ENCODE measurements at places on chromosomes 13 and 19. TPM values are rescaled to one million over a fixed set of nuclear protein-coding genes. Genes with fewer than 3 reads are reported as not detected.
A peak's percentile ranks its signal among the peaks of the same experiment; 100 is the strongest.

- DNase-seq, result no peak
These were observed 335.2 kb downstream of the SLITRK1 start for GRCh38 chr13:83547043-83547442.

GRCh38 chr13:98147521-98147920 lies 4.6 kb downstream of the FARP1 start:
- no peak for DNase-seq

DNA sequence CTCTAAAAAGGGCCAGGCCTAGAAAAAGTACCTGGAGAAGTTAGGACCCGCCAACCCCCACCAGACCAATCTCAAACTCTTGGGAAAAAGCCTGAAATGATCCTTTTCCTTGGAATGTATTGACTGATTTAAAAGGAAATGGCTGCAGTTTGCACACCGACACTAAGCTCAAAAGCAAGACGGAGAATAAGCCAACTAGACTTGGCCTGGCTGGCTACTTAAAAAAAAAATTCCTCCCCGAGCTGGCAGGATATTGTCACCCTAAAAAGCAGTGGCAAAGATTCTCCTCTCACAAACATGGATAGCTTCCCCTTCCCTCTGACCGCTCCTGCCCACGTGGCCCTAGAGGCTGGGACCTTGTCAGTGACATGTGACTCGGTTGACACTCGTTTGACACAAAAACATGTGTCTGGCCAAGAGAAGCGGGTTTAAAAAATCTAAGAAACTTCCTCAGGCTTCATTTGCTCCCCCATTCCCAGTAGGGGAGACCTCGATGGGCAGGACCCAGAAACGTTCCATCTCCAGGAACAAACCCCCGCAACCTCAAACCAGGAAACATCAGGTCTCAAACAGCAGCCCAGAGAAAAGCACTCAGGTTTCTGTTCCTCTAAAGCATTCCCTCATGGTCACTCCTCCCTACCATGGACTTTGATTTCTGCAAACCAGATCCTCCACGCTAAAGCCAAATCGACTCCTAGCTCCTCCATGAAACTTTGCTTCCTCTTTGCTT lies 1.3 kb downstream of the RFX1 start:
- peak; percentile 74 for DNase-seq

- no peak for DNase-seq
These were observed 213.3 kb downstream of the OLFM4 start for GRCh38 chr13:53241891-53242348.

Gene P2RY11
- 11.0 TPM for total RNA-seq

DNA sequence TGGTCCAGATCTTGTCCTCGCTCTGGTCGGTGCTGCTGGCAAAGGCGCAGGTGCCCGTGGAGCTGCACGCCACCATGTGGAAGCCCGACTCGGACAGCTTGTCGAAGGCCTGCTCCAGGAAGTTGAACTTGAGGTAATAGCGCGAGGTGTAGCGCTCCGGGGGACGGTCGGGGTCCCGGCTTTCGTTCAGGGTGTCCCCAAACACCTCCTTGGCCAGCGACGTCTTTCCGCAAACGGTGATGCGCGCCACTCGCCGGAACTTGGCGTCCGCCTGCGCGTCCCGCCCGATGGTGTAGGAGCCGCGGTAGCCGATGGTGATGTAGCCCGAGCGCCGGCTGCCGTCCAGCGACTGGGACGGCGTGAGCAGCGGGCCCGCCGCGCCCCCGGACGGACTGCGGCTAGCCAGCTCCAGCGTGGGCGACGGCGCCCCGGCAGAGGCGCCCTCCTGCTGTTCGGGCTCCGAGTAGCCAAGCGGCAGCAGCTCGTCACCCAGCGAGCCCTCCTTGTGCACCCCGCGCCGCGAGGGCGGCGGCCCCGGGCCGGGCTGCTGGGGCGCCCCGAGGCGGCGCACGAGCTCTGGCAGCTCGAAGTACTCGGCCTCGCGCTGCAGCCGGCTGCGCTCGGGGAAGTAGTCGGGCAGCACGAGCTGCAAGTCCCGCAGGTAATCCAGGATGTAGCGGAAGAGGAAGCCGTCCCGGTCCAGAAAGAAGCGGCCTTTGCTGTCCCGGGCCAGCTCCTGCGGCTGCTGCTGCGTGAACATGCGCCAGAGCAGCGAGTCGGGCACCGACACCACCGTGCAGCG lies 801 bp downstream of the KCTD12 start:
- DNase-seq, result peak; percentile 70

DNA sequence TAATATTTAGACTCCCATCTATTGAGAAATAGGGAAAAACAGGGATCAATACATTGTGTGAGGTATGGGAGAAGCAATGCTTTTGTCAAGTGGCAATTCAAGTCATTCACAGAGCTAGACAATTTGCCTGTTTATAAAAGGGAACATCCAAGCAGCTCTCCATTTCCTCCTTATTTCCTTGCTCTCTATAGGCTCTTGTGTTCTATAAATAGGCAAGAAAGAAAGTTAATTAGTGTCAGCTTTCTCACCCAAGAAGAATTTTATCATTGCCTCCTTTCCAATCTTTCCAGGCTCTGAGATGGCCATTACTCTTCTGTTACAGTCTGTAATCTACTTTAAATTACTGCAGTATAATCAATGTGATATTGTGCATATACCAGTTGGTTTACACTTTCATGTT lies 199.9 kb downstream of the LHFPL6 start:
- no peak for DNase-seq

Gene KLF5
- 11.6 TPM for total RNA-seq

DNA sequence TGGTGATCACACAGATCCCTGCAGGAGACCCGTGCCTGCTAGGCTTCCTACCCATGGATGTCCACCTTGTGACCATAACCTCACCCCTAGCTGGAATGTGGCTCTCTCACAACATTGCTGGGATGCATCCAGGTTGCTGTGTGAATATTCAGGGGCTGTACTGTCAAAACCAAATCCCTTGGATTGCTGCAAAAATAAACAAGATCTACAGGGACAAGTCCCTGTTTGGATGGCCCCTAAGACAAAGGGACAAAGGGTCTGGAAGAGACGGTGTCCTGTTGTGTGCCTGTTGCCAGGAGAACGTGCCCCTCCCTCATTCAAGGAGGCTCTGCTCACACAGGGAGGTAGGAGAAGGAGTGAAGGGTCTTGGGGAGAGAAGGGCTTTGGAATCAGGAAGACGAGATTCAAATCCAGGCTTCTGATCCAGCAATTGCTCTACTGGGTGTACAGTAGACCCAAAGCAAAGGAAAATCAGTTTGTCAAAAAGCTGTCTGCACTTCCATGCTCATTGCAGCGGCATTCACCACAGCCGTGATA lies 89.2 kb upstream of the WASF3 start:
- no peak for DNase-seq

- DNase-seq, result no peak
These were observed 904.8 kb upstream of the PCDH20 start for GRCh38 chr13:62320129-62321108.

DNA sequence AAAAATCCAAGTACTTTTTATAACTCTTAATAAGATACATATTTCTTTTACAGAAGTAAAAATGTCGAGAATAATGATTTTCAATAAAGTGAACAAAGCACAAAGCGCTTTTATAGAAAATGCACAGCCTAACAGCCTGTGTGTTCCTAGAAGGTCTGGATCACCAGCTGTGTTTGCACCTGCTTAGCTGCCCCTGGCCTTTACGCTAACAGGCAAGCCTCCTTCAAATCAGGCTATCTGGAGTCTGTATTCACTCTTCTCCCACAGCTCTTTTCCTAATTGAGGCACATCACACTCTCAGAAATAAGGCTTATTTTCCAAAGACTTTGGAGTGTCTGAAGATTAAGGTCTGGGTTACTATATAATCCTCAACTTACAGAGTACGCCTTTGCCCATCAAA lies 183.1 kb downstream of the LHFPL6 start:
- no peak for DNase-seq

DNA sequence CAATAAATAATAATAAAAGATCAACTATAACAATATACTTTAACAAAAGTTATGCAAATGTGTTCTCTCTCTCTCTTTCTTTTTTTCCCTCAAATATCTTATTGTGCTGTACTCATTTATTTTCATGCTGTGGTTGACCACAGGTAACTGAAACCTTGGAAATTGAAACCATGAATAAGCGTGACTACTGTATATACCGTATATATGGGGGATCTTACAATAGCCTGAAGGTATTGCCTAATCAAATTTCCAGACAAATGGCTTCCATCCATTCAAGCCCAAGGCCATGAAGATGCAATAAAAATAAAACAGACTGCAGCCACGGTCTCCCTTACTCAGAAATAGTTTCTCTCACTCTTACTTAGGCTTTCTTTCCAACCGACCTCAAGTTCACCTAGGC lies 98.3 kb downstream of the SLITRK6 start:
- DNase-seq, result no peak

DNA sequence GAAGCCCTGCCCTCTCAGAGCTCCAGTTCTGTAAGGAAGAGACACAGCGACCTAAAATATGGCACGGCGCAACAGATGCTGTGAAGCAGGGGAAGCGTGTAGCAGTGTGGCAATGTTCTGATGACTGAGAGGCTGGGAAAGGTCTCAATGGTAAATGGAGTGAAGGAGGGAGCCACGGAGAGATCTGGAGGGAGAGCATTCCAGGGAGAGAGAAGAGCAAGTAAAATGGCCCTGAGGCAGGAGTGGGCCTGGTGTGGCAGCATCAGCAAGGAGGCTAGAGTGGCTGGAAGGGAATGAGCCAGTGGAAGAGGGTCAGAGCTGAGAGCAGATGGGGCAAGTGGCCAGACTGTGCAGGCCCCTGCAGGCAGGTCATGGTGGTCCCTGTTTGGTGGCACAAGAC lies 16.4 kb downstream of the RCN3 start:
- DNase-seq, result no peak

Gene SPIB
- total RNA-seq, result not detected

- DNase-seq, result no peak
These were observed 33.5 kb downstream of the ELL start for GRCh38 chr19:18488403-18488723.

- DNase-seq, result peak; percentile 15
These were observed 5.9 kb upstream of the MCF2L start for GRCh38 chr13:112962911-112963625.

DNA sequence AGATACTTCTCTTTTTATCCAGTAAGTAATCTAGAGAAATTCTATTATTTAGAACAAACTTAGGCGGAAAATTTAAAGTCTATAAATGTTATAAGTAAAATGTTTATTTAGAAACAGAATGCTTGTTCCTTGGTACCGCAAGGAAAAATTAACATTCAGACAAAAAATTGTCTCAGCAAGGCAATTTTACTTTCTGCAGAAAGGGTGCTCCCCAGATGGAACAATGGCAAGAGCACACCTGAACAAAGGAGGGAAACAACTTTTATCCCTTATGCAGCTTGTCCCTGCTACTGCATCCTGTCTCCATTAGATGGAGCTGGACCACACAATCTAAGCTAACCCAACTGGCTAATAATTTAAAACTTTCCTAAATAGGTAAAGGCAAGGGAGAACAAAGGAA lies 6.5 kb upstream of the ZNF708 start:
- no peak for DNase-seq

DNA sequence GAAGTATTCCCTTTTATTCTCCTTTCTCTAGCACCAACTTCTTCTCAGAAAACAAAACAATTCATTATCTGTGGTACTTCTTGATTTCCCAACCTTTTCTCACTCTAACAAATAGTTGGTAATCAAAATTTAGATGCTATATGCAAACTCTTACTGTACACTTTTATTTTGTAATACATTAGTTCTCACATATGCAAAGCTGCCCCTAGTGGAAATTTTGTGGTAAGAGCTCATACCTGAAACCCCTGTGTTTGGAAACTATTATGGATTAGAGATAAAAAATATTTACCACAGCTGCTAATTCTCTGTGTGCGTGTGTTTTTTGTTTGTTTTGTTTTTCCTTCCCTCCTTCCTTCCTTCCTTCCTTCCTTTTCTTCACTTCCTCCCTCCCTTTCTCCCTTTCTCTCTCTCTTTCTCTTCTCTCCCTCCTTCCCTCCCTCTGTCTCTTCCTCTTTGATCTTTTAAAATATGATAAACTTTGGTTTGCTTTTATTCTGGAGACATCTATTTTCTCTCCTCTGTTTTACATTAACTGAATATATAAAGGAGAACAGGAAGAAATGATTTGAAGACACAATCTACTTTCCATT lies 537.4 kb downstream of the SLITRK6 start:
- DNase-seq, result no peak

All from psoas muscle (tissue), 8 donors.